GM10248 (cell line): ENCODE measurements at places on chromosomes 1 and 21.

- no peak for DNase-seq
Measured at GRCh38 chr1:165253818-165254254, 102.7 kb downstream of the LMX1A start.

DNA sequence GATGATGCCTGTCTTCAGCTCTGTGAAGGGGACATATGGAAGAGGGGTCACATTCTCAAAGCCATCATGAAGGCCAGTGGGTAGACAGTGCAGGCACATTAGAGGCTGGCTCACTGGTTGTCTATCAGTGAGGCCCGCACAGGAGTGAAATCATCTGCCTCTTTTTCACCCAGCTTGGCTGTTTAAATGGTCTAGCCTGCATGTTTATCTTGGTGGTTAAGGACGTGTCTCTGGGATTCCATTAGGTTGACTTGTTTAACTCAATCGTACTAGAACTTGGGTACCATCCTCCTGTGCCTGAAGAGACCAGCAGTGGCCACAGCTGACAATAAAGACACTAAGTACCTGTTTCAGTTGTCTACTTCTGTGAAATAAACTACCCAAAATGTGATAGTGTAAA lies 219.3 kb downstream of the PLPP3 start:
- DNase-seq: no peak

DNA sequence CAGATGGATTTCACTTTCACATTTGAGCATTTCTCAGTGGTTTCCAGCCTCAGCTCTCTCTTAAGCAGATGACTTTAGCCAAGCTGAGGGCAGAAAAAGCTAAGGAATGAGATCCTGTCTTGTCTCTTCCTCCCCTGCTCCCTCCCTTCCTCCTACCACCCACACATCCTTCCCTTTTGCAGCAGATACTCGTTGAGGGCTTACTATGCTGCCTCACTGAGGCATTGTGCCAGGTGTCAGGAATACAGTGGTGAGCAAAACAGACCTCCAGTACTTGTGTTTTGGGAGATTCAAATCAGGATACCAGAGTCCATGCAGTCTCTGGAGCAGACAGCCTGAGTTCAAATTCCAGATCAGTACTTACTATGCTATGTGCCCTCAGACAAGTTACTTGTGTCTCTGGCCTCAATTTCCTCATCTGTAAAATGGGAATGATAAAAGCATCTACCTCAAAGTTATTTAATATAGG lies 43.2 kb downstream of the KIF26B start:
- DNase-seq: no peak

DNA sequence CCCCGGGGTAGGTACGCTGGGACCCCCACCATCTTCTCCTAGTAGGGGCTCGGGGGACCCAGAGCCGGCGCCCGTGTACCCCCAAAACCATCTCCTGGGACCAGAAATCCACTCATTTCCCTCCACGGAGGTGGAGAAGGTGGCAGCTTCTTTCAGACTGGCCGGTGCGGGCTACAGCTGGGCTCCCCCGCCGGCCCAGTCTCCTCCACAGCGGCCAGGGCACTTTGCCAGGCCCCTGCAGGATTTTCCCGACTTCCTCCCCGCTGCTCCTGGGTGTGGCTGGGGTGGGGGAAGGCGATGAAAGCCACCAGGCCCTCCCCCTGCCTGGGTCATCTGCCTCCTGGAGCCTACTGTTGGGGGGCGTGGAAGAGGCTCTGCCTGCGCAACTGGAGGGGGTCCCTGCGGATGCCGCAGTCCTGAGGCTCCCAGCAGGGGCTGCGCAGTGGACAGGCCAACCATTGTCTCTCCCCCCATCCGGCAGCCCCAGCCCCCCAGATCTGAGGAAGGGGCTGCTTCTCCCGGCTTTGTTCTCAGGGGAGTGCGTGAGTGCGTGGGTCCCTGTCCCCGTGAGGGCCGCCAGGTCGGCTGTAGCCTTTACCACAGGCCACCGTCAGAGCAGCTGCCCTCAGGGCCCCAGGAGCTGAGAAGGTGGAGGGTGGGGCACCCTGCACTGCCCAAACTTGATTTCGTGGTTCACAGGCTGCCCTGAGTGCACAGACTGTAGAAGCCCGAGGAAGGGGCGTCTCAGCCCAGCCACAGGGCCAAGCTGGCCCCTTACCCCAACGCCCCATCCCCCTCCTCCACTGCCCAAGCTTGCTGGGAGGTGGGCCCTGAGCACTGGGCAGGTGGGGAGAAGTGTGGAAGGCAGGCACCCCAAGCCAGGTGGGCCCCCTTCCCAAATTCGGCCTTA lies 1.3 kb downstream of the AGRN start:
- DNase-seq: no peak

- DNase-seq: no peak
Measured at GRCh38 chr1:93171549-93172034, 8.6 kb downstream of the TMED5 start.
